ENCODE measurements at places on chromosomes 4 and X. TPM values are rescaled to one million over a fixed set of nuclear protein-coding genes. Genes with fewer than 3 reads are reported as not detected.

DNA sequence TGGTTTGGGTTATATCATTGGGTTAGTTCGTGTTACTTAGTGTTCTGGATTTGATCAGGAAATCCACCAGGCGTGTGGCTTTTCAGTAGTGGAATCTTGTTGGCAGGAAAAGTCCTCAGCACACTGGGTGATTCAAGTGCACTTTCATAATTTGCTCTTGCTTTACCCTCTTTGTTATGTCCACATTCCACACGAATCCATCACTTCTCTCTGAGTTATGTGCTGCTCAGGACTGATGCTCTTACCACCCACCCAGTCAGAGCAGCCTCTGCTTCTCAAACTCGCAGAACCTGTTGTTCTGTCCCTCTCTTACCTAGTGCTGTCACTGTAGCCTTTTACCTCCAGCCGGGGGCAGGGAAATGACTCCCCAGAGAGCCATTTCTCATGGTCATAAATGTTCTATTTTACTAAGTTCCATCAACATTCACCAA, 37.2 kb upstream of the SCRG1 start:
- no peak for DNase-seq

DNA sequence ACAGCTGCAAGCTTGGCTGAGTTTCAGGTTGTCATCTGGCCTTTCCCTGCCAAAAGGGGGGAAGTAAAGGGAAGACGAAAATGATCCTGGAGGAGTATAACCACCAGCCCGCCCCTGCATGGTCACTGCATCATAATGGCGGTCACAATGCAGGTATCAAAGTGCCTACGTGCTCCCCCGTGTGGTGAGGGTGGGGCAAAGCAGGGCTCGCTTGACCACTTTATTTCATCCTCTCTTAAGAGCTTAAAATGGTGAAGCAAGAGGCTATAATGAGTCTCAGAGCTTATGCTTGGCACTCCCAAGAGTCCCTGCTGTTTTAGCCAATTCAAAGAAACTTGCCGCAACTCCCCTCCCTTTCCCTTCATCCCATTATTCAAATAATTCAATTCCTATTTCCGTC, 105.6 kb downstream of the APOOL start:
- DNase-seq = no peak

GRCh38 chr4:123696687-123697086, 300.1 kb downstream of the SPRY1 start:
- no peak for DNase-seq

- DNase-seq = no peak
These were observed 237.8 kb downstream of the NDST4 start for GRCh38 chr4:114875630-114876029.

GRCh38 chr4:56475917-56476316, 8.5 kb downstream of the SRP72 start:
- DNase-seq = no peak

Gene BEX3
- 32.0 TPM for total RNA-seq

Gene FAM47C
- total RNA-seq = not detected
